ENCODE measurements at places on chromosomes 2 and 18. TPM values are rescaled to one million over a fixed set of nuclear protein-coding genes. Genes with fewer than 3 reads are reported as not detected.

- DNase-seq = peak; percentile 86
Measured at GRCh38 chr2:27095745-27096651, 9.4 kb downstream of the KHK start.

- DNase-seq = no peak
Measured at GRCh38 chr2:26043862-26044696, 10.2 kb downstream of the RAB10 start.

GRCh38 chr2:185127412-185127811 is 529.1 kb downstream of the ZNF804A start:
- no peak for DNase-seq

- DNase-seq = no peak
Measured at GRCh38 chr2:218819093-218819492, 12.5 kb downstream of the PRKAG3 start.

DNA sequence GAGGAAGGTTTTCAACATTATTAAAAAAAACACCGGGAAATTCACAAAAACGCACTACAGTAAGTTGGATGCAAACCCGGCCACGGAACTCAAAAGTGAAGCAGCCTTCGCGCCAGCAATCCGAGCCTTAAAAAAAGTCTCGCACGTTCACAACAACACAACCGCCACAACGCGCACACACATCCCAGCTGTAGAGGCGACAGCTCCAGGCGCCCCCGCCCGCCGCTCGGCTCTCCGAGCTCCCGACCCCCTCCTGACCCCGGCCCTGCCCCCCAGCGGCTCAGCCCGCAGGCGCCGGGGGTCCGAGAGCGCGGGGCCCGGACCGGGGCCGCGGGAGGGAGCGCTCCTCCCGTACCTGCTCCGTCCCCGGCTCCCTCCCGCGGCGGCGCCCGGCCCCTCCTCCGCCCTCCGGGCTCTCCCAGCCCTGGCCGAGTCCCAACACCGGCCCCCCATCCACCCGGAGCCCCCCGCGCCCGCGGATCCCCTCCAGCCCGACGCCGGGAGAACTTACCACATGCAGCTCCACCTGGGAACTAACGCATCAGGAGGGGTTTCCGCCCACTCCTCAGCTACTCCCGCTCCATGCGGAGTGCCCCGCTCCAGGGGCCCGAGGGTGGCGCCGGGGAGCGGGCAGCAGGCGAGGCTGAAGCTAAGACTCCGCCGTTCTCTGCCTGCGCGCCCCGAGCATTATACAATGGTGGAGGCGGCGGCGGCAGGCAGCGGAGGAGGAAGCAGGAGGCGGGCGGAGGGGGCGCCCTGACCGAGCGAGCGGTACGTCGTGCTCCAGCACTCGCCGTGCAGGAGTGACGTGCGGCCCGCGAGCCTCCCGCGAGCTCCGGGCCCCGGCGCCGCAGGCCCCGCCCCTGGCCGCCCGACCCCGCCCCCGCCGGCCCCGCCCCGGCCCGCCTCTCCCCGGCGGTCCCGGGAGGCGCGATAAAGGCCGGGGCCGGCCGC is at the start of gene SERTAD2:
TSS of gene SERTAD2 (minus strand) at position 805 of the 954 bp plus-strand sequence. CDS start 17,042 bp downstream, outside the sequence.
- DNase-seq = peak; percentile 96

DNA sequence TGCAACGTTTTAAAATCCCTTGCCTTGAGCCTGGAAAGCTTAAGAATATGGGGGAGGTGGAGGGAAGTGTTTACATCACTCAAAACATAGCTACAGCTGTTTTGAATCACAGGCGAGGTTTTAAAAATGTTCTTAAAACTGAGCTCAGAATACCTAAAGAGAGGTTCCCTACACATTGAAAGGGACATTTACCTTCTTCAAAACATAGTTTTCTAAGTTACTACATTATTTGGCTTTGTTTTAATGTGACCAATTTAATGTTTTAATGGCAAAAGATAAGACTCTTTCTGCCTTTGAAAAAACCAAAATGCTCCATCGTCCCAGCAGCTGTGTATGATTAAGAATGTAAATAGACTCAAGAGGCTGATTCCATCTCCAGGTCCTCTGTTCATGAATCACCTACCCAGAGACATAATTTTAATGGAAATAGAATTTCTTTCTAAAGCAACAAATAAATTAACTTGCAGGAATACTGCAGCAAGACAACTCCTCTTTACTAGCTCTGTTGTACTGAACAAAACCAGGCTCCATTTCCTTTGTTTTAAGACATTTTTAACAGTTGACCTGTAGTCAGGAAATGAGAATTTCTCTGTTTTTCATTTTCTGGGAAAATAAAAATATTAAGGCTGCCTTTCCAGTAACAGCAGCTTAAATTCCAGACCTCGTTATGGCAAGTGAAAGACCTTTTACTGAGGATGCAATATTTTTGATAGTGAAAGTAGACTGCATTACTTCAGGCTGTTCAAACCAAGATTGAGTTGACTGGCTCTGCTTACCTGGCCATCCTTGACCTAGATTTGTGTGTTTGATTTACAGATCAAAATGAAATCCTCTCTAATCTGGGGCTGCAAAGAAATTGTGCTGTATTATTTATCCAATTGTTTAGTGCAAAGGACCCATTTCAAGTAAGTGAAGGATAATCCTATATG is 33.7 kb upstream of the WDR75 start:
- no peak for DNase-seq

DNA sequence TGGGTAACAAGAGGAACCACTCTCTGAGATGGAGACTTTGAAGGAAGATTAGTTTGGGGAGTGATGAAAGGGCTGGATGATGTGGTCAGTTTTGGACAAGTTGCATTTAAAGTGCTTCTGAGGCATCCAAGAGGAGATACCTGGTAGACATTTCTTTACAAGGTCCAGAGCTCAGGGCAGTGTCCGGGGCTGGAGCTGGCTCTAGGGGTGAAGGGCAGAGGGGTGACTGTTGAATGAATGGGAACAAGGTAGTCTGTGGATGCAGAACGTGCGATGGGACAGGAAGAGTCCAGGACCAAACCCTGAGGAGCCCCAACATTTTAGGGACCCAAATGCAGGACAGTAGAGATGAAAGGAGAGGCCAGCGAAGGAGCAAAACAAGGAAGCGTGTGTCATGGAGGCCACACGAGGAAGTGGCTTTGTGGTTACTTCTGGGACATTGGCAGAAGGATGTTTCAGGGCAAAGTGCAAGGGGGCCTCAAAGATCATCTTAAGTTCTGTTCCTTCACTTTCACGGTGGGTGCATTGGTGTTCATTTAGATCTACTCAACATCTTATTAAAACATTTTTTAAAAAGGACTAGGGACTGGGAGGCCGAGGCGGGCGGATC is 13.6 kb upstream of the GPR35 start:
- DNase-seq = no peak

DNA sequence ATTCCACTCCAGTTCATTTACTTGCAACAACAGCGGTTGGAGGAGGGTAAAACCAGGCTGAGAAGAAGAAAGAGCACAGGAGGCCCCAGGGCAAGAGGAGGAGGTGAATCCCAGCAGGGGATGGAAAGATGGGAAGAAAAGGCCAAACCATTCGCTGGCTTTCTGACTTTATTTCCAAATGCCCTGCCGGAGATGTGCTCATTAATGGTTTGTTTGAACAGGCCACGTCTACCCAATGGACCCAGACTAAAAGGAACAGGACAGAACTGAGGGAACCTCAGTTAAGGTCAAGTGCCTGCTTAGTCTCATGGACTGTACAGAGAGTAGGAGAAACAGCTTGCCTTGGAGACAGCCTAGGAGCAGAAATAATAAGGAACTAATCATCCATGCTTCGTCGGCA is 121.6 kb upstream of the NDUFV2 start:
- no peak for DNase-seq

DNA sequence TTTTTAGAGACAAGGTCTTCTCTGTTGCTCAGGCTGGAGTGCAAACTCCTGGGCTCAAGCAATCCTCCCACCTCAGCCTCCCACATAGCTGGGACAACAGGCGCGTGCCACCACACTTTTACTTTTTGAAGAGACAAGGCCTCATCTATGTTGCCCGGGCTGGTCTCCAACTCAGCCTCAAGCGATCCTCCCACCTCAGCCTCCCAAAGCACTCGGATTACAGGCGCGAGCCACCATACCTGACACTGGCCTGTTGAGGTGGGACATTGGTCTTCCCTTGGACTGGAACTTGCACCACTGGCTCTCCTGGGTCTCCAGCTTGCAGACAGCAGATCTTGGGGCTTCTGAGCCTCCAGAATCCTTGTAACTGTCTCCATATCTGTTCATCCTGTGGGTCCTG is 75.6 kb downstream of the NDUFA10 start:
- no peak for DNase-seq

DNA sequence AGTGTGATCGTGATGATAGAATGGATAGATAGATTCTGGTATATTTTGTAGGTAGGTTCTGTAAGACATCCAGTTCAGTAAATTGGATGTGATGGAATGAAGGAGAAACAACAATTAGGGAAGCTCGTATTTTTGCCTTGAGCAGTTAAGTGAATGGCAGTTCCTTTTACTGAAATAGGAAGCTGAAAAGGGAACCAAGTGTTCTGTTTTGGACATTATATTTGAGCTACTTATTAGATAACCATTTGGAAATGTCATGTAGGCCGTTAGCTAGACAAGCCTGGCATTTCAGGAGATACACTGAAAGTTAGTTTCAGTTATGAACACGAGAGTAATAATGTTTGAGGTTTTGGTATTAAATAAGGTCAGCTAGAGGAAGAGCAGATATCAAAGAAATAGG is 41.5 kb downstream of the MARCHF7 start:
- no peak for DNase-seq

DNA sequence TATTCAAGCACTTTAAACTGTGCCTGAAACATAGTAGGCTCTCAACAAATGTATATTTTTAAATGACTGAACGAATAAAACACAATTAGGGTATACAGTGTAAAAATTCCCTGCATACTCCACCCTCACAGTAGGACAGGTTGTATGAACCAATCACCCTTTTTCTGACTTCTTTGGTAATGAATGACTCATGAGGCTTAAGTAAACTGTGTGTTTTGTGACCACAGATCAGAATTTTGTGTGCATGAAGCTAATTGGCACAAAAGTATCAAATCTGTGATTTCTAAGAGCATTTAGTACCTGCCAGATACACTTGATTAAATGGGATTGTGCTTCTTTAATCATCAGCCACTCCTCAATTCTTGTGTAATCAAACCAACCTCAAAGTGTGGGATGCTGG is 109.9 kb upstream of the MAP4K3 start:
- DNase-seq = no peak

GRCh38 chr2:63049211-63049969 is 1.2 kb upstream of the OTX1 start:
- no peak for DNase-seq

GRCh38 chr2:151363709-151364108 is 6.3 kb downstream of the TNFAIP6 start:
- no peak for DNase-seq

GRCh38 chr2:219344751-219345430 is 12.3 kb upstream of the RESP18 start:
- DNase-seq = no peak

GRCh38 chr18:63828656-63829055 is 53.4 kb downstream of the SERPINB7 start:
- no peak for DNase-seq

GRCh38 chr18:77130229-77131099 is 2.1 kb downstream of the MBP start:
- DNase-seq = peak; percentile 52

GRCh38 chr18:10051877-10052631 is 138.2 kb downstream of the VAPA start:
- DNase-seq = no peak

- DNase-seq = peak; percentile 52
Measured at GRCh38 chr18:12946549-12947284, 1.1 kb upstream of the SEH1L start.

The WNT10A gene
- total RNA-seq = 2.9 TPM

The ACADL gene
- not detected for total RNA-seq

The EFR3B gene
- 0.58 TPM for total RNA-seq

The EGR4 gene
- 0.14 TPM for total RNA-seq

The SPATA3 gene
- not detected for total RNA-seq

The POTEC gene
- total RNA-seq = not detected

The DPP10 gene
- not detected for total RNA-seq

The CLEC4F gene
- not detected for total RNA-seq

The UGT1A3 gene
- not detected for total RNA-seq

The PTGR3 gene
- total RNA-seq = 17.7 TPM

The MATN3 gene
- not detected for total RNA-seq

The DSG4 gene
- total RNA-seq = 8.3 TPM

All from Karpas-422 (cell line).